ENCODE measurements at places on chromosomes 12 and 14.

GRCh38 chr12:68264857-68265256 lies 11.5 kb upstream of the IL22 start:
- peak; percentile 7 for DNase-seq

DNA sequence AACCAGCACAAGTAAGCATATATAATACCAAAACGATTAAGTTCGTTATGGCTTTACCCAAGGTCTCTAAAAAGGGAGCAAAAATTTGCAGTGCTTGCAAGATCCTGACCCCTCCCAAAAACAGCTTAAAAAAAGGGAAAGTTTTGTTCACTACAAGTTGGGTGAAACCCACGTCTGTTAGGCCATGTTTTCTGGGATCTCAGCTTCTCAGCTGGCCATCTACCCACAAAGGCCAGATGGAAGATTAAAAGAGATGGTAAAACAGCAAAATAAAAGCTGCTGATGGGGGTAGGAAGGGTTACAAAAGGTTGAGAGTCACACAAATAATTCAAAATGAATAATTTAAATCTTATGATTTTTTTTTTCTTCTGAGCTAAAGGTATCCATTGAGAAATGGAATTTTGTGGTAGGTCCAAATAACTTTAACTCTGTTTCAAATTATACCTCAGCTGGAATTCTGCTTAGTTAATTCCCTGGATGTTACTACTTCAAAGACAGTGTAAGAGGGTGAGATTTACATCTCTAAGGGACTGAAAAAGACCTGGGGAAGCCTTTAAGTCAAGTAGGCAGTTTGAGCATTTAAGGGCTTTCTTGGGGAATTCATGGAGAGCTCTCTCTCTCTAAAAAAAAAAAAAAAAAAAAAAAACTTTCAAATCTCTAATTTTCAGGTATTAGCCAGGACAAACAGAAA lies 185.6 kb upstream of the NAV3 start:
- DNase-seq: no peak

DNA sequence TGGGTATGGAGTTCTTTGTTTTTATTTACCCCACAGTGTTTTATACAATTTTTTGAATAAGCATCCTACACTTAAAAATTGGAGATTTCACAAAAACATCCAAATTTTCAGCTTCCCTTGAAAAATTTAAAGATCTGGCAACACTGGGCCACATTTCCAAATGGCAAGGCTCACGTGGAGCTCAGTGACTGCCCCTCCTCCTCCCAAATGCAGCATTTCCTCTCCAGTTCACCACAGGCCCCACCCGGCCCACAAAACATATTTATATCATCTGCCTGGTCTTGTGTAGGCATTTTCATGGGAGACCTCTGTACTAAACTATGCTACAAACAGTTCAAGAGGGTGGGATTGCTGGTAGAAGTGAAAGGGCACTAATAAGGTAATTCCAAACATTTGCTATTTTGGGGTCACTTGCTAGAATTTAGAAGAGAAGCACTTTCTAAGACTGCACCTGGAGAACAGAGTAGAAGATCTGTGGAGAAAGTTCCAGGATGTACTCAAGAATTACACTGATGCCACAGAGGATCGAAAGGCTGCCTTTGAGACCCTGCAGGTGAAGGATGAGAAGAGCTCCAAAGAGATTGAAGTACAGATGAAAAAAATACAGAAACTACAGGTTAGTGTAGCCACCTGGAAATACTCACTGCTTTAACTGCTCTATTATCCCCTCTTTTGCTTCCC lies 7.3 kb downstream of the FKBP11 start:
- no peak for DNase-seq

GRCh38 chr12:4433745-4434058 lies 11.9 kb downstream of the FGF6 start:
- no peak for DNase-seq

DNA sequence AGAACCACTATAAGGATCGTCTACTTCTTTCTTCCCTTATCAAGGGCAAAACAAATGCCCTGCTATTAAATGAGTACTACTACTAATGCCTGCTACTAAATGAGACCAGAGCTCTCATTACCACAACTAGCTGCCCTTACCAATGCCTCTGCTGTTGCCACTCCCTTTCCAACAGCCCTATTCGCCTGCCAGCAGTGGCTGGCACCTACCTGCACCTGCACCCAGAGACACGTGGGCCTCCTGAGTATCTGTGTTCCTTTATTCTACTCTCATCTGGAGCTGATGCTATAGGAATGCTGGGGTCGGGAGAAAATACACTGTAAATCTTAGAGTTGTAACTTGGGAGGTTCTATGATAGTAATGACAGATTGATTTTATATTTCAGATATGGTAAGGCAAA lies 174.7 kb downstream of the SLC2A13 start:
- DNase-seq: no peak

DNA sequence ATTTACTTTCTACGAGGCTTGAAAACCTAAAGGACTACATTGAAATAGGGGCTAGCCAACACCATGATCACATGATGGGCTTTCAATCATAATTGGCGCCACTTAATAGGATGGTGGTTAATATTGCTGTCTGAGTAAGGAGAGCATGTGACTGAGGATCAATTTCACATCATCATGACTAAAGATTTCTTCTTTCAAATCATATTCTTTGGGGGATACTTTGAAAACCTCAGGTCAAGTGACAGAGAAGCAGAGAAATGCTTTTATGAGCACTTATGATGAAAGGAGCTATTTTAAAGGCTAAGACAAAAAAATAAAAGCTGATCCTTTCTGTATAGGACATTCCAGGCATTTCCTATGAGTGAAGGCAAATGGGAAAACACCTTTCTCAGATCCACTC lies 42.9 kb upstream of the KRAS start:
- DNase-seq: no peak

DNA sequence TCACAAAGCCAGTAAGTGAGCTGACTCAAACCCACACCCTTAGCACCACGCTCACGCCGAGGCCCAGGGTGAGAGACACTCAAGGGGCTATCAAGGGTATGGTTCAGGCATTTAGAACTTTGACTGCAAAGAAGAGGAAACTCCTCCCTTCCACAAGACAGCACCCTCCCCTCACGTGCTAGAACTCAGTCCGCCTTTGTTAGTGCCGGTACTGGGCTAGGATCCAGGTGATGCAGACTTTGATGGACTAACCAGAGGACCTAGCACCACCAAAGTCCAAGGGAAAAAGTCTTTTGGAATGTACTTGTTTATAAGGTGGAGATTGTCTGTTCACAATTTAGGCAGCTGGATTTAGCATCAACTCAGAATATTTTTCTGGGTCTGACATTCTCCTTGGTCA lies 33.7 kb downstream of the VWF start:
- DNase-seq: no peak
